IMR-90 (cell line): ENCODE measurements at places on chromosomes 4 and X. TPM values are rescaled to one million over a fixed set of nuclear protein-coding genes. Genes with fewer than 3 reads are reported as not detected.

PRDX4 gene
- polyA plus RNA-seq, result 194 and 209 TPM in 2 replicates

- no peak for DNase-seq
Observed at GRCh38 chr4:113094802-113095201, 45.3 kb downstream of the ANK2 start.

DNA sequence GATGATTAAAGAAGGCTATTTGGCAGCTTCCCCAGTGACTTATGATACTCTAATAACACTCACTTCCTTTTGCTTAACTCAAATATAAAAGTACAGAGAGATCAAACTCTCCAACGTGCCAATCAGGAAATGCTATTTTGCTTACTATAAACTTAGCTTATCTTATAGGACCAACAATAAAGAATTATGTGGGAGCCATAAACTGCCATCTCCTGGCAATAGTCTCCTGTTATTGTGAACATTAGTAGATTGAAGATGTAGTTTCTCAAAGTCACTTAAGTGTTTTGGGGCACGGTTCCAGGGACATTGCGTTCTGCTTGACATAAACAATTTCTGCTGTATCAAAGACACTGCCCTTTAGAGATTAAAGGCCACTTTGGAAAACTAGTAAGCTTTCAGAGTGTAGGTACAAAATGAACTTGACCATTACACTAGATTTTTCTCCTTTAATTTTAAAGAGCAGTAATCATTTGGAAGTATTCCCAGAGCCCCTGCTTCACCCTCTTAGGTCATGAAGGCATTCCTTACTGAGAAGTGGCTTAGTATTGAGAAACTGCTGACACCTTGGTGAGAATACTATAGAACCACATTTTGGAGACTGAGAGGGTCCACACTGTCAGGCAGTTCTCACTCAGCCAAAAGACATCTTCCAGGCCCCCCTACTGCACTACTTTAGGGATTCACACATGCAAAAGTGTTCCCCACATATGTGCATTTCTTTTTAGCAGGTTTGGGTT is 51.9 kb downstream of the MAOA start:
- no peak for DNase-seq

DNA sequence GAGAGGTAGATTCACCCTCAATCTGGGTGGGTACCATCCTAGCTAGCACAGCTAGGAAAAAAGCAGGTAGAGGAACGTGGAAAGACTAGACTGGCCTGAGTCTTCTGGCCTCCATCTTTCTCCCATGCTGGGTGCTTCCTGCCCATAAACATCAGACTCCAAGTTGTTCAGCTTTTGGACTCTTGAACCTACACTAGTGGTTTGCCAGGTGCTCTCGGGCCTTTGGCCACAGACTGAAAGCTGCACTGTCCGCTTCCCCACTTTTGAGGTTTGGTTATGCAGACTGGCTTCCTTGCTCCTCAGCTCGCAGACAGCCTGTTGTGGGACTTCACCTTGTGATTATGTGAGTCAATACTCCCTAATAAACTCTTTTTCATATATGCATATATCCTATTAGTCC is 36.4 kb upstream of the UGT2B4 start:
- DNase-seq, result no peak

GRCh38 chrX:55450259-55450658 is 1.7 kb upstream of the MAGEH1 start:
- peak; percentile 12 for DNase-seq

DNA sequence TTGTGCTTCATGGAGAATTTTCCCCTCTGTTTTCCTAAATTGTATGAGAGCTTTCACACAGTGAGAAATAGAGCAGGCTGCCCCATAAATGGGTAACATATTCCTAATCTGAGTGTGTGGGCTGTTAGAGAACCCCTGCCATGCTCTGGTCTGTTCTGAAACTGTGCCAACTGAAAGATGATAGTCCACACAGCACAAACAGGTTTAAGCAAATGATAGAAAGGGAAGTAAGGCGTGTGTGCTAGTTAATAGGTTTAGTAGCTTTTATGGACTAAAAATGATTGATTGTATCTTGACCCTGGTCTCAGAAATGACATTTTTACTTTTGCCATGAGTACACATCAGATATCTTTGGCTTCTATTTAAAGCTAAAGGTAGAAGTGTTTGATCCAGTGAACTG is 106.2 kb downstream of the PRRG1 start:
- no peak for DNase-seq

- DNase-seq, result no peak
Observed at GRCh38 chr4:47490550-47490949, 5.5 kb downstream of the ATP10D start.

CLIC2 gene
- 0.07 TPM in 1 of 2 replicates, not detected in the other for polyA plus RNA-seq

CD38 gene
- polyA plus RNA-seq, result not detected in 2 replicates

GRCh38 chr4:102256321-102256720 is 89.0 kb downstream of the SLC39A8 start:
- DNase-seq, result no peak

DNA sequence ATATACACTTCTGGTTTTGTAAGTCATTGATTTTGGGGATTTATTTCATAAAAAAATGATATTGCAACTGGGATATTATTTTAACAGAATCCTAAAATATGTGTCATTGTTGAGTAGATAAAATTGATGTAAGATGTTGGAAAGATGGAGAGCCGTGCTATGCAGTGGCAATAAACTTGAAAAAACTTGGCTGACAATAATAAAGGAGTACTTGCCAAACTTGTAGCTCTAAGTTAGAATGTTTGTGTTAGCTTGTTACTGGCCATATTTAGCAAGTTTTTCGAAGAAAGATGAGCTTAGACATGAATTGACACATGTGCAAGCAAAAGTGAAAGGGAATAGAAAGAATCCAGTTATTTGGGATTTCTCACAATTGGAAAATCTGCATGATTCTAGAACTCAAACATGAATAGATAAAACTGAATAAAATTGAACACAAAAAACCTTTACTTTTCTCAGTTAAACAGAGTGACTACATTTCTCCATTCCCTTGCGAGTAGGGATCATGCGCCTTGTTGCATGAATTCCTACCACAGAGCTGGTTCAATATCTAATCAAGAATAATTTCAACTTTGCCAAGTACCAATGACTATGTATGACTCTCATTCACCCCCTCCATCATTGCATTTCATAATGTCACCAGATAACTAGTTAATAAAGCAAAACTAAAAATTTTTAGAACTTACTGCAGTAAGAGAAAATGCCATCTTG is 327.8 kb downstream of the CAMK2D start:
- DNase-seq, result no peak

DNA sequence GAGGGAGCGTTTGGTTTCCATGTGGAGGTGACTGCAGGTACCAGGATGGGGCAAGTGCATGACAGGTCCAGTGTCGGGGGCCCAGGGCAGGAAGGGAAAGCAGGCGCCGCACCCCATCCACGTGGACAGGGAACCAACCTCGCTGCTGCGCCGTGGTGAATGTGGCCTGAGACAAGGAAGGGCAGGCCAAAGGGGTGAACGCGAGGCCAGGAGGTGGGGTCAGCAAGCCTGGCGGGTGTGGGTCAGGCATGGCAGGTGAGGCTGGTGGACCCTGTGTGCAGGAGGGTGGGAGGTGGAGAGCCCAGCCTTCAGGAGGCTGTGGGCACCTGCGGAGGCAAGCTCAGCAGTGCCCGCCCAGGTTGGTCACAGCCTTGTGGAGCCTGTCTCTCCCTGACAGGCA is 14.7 kb downstream of the SH3BP2 start:
- DNase-seq, result no peak

DNA sequence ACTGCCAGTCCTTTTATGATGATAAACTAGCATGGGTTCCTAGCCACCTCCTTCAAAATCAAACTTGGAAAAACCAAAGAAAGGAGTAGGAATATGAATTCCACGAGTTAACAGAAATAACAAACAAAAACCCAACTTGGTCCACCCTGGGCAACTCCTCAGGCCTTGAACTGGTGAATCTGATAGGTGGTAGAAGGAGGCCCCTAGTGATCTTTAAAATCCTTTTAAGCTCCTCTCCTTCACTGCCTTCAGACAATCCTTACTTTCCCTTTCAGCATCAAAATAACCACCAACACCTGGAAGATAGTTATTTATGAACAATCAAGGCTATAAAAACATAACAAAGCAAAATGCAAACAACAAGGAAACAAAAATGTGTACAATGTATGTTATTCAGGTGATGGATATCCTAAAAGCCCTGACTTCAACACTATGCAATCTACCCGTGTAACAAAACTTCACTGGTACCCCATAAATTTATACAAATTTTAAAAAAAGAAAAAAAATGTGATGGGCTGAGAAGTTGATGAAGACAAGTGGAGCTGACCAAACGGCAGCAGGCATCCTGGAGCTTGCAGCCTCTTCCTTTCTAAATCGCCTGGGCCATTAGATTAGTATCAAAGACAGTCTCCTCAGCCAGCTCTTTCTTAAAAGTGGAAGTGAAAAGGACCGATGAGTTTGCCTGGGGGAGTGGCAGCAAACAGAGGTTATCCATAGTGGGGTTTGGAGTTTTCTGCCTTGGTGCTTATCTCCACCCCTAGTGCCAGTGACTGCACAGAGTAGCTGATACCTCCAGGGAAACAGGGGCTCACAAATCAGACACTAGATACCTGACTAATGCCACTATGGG is 179.6 kb downstream of the TMA16 start:
- no peak for DNase-seq

CT45A3 gene
- polyA plus RNA-seq, result not detected in 2 replicates

DNA sequence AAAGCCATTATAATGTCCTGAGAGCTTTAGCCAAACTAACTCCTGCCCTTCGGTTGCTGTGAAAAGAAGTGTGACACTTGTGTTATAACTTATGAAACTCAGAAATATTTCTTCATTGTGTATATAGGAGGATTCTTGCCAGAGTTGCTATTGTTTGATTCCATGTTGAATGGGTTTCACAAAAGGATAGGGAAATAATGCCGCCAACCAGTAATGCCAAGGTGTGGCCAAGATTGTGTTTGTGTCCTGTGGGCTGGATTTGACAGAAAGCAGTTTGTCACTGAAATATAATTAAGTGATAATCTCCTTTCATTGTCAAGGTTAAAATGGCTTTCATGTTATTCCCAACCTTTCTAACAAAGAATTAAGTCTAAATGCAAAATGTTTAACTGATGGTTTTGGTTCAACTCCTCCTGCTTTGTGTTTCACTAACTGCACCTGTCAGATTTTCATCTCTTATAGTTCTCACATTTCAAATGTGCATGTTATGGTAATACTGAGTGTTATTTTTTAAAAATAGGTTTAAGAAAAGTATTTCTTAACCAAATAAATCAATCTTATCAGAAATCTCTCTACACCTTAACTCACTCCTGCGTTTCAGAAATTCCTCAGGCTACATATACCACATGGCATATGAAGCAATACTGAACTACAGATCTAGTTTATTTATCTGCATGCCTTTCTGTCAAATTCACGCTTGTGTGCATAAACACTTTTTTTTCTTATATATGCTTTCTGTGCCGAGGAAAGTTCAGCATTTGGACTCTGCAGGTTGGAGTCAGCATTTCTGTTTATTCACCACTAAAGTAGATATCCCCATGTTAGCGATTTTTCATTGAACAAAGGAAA is at the start of gene CLDN22:
Gene CLDN22, minus strand, starts transcription at position 66 of the 849 bp plus-strand sequence. Its CDS starts 58 bp downstream, at position 8.
- peak; percentile 61 for DNase-seq

GRCh38 chrX:137178392-137178791 is 144.6 kb upstream of the GPR101 start:
- no peak for DNase-seq

SRPK3 gene
- 0.34 and 0.70 TPM in 2 replicates for polyA plus RNA-seq

- DNase-seq, result no peak
Observed at GRCh38 chr4:78510681-78511080, 40.9 kb upstream of the ANXA3 start.

DNA sequence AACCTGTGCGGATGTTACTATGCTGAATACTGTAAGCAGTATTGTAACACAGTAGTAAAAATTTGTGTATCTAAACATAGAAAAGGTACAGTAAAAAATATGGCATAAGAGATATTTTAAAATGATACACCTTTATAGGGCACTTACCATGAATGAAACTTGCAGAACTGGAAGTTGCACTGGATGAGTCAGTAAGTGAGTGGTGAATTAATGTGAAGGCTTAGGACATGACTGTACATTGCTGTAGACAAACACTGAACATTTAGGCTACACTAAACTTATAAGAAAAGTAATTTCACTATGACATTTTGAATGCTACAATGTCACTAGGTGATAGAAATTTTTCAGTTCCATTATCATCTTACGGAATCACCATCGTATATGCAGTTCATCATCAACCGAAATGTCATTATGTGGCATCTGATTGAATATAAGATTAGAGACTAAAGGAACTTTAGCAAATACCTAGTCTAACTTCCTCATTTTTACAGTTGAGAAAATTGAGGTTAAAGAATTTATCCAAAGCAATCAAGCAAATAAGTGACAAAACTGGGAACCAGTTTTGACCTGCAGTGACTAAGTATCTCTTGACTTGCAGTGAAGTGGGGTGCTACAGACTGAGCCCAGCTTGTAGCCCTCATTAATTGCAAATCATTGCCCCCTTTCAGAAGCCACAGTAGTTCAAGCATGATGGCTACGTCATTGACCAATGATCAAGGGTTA is 55.3 kb downstream of the EGF start:
- peak; percentile 67 for DNase-seq

DNA sequence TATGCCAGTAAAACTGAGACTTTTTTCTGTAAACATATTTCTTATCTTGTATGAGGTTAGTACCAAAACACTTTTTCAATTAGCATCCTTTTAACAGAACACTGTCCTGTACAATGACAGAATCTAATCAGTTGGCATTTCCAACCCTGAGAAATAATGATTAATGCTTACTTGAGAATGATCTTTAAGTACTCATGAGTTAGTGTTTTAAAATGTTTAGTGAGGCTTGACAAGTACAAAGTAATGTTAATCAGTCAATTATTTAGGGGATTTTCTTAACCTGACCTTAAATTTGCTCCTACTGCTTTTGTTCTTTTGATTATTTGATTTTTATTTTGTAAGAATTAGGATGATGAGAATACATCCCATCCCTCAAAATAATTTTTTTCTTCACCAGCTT is 496.5 kb downstream of the RPA4 start:
- DNase-seq, result no peak

MAP7D2 gene
- 0.19 and 0.32 TPM in 2 replicates for polyA plus RNA-seq

- peak; percentile 41 for DNase-seq
Observed at GRCh38 chr4:10605031-10605430, 79.5 kb downstream of the CLNK start.

MEPE gene
- not detected in 2 replicates for polyA plus RNA-seq

DNA sequence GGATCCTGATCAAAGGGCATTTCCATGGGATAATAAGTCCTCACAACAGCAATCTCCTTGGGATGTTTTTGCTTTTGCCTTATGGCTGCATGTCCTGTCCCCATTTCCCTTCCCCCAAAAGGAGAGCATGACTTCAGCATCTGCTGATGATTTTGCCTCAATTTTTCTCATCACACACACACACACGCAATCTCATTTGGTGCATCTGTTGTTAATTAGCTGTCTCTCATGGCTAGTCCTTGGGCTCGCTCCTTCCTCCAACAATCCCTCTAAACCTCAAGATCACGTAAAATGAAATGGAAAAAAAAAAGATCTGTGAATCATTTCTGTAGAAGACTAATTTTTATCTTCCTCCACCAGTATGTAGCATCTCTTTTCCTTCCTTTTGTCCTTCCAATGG is 153.6 kb downstream of the RBMX2 start:
- DNase-seq, result no peak

GRCh38 chr4:167230744-167231143 is 3.5 kb downstream of the SPOCK3 start:
- no peak for DNase-seq
